GM12864 (cell line): ENCODE measurements at places on chromosomes 4 and X.

DNA sequence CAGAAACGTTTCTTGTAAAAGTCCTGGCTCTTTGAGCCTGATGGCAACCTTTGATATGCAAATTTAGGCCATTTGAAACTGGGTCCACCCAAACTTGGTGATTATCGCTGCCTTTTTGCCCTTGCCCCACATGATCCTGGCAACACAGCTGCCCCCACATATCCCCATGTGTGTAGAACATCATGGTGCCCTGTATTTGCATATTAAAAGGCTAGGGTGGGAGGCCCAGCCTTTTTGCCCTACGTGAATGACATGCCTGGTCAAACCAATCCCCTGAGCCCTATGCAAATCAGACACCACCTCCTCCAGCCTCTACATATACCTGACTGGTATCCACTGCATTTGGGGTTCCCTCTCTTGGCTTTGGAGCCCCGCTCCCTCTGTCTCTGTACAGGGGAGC, 202.4 kb downstream of the MAB21L2 start:
- no peak for DNase-seq

DNA sequence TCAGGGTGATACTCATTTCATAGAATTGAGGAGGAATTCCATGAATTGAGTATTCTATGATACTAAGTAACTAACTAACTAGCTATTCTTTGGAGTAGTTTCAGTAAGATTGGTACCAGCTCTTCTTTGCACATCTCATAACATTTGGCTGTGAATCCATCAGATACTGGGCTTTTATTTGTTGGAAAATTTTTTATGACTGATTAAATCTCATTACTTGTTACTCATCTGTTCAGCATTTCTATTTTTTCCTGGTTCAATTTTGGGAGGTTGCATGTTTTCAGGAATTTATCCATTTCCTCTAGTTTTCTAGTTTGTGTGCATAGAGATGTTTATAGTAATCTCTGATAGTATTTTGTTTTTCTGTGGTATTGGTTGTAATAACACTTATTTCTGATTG, 70.8 kb upstream of the FREM3 start:
- DNase-seq, result no peak

GRCh38 chr4:138959097-138959815, 56.3 kb upstream of the NOCT start:
- no peak for DNase-seq

DNA sequence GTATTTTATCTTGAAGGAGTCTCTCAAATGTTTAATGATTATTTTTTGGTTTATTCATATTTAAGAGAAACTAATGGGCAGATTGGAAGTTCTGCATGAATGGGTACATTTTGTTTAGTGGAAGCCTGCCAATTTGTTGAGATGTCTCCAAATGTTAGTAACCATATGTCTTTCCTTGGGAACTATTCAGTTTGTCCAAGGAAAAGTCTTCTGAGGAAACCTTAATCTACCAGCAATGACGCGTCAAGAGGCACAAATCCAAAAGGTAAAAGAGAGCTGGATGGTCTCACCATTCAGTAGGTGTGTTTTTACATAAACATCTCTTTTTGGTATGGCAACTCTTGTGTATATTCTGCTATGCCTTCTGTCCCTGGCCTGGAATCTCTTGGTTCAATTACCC, 37.4 kb upstream of the NDST3 start:
- no peak for DNase-seq

GRCh38 chr4:157217708-157218107, 2.8 kb upstream of the GRIA2 start:
- no peak for DNase-seq

DNA sequence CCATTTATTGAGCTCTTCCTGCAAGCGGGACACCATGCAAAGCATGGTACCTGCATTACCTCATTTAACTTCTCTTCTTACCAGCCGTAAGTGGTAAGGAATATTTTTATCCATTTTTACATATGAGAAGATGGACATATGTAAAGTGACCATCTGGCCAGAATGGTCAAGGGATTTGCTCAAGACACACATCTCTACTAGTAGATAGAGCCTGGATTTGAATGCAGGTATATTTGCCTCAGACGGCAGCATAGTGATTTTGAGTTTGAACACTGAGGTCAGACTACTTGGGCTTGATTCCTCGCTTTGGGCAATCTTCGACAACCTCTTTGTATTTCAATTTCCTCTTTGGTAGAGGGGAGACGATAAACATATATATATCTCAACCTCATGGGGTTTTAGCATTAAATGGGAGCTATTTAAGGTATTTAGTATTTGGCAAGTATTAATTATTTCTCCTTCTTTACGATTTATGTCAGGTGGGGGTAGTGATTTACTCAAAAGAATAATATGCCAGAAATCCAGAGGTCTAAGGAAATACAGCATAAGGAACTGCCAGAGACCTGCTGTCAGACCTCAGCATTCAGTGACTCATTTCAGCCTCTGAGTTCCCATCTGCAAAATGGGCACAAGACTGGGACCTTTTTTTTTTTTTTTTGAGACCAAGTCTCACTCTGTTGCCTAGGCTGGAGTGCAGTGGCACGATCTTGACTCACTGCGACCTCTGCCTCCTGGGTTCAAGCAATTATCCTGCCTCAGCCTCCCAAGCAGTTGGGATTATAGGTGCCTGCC, 34.6 kb upstream of the CHRNA9 start:
- no peak for DNase-seq

DNA sequence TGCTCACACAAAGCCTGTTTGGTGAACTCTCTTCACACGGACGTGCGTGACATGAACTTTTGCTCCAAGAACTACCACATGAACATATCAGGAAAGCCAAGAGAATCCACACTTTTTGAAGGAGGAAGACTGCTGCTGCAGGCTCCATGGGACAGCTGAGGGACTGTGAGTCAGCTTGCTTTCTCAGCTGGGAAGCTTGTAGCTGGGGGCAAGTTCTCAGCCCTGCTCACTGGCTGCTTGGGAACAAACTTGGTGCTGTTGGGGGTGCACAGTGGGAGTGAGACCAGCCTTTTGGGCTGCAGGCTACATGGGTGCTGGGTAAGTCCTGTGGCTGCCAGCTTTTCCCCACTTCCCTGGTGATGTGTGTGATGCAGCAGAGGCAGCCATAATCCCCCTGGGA, 123.9 kb downstream of the ATP8A1 start:
- no peak for DNase-seq

GRCh38 chr4:189613207-189613606, 327.5 kb upstream of the FRG1 start:
- no peak for DNase-seq

- no peak for DNase-seq
Measured at GRCh38 chrX:72282302-72282701, 5.3 kb upstream of the RPS4X start.

DNA sequence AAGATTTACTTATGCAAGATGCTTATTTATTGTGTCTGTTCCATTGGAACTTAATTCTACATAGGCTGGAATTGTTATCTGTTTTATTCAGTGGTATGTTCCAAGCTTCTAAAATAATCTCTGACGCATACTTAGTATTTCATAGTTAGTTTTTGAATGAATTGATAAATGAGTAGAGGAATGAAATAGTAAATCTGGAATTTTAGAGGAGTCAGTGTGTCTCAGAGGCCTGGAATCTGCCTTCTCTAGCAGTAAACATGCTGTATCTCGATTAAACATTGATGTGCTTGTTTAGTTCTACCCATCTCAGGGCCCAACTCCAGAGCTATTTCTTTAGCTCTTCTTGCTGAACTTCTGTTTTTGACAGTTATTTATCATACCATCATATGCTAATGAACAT, 154.2 kb upstream of the MAGEC2 start:
- DNase-seq, result no peak

DNA sequence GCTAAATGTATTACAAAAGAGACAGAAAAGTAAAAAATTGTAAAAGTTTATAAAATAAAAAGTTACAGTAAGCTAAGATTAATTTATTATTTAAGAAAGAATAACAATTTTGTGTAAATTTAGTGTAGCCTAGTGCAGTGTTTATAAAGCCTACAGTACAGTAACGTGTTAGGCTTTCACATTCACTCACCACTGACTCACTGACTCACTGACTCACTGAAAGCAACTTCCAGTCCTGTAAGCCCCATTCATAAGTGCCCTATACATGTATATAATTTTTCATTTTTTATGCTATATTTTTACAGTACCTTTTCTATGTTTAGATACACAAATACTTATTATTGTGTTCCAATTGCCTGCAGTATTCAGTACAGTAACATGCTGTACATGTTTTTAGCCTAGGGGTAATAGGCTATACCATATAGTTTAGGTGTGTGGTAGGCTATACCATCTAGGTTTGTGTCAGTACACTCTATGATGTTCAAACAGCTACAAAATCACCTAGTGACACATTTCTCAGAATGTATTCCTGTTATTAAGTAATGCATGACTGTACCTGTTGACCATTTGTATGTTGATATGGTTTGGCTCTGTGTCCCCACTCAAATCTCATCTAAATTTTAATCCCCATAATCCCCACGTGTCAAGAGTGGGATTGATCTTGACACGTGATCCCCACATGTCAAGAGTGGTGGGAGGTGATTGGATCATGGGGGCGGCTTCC, 57.9 kb downstream of the CFAP299 start:
- DNase-seq, result no peak
